ENCODE measurements at places on chromosomes 16 and 17.

GRCh38 chr17:77769215-77769614 lies 189.3 kb upstream of the TNRC6C start:
- no peak for DNase-seq

DNA sequence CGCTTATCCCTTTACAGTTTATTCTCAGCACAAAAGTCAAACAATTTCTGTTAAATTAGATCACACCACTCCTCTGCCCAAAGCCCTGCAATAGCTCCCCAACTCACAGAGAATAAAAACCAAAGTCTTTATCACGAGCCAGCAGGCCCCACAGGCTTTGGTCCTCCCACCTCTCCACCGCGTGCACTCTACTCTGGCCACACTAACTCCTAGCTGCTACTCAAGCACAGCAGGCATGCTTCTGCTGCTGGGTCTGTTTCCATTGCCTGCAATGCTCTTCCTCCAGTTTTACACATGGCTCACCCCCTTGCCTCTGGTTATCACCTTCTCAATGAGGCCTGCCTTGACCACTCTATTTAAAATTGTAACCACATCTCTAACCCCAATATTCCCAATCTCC lies 27.6 kb downstream of the HELZ start:
- no peak for DNase-seq

GRCh38 chr17:67218385-67218950 lies 26.5 kb downstream of the HELZ start:
- no peak for DNase-seq

DNA sequence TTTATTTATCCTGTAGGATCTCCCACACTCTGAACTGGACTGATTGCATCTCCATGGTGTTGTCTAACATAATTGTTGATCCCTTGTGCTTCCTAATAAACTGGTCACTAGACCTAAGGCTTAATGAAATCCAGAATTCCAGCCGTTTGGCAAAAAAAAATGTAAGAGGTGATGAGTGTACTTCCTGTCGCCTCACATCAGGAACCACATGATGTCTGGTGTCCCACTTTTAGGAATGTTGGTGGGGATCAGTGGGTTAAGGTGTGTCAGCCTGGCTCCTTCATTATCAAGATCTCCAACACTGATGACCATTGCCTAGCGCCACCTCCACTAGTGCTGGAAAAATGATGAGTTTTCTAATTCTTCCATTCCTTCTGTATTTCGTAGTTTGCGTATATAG lies 18.6 kb upstream of the LONP2 start:
- no peak for DNase-seq

DNA sequence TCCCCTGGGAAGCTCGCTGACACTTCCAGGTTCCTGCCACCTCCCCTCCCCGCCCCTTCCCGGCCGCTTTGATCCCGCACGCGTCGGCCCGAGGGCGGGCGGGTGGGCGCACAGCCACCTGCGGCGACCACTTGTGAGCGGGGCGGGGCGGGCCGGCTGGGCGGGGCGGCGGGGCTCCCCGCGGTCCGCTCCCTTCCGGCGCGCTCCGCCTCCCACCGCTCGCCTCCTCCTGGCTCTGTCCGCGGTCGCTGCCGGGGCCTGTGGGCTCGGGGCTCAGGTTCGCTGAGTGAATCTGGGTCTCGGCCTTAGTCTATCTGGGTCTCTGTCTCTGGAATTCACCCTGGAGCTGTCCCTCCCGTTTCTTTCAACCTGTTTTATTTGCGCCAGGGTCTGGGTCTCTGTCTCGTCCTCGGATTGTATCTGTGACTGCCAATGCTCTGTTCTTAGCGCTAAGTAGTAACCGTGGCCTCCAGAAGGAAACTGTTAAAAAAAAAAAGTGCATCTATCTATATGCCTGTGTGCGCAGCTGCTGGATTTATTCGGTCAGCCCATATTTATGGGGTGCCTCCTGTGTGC lies 2.7 kb upstream of the HES7 start:
- no peak for DNase-seq
